ENCODE measurements at places on chromosomes 1 and 21. TPM values are rescaled to one million over a fixed set of nuclear protein-coding genes. Genes with fewer than 3 reads are reported as not detected.

- no peak for DNase-seq
Measured at GRCh38 chr1:162682013-162682419, 49.8 kb downstream of the DDR2 start.

The TEX38 gene
- total RNA-seq: 0.39 TPM

The FAM151A gene
- total RNA-seq: not detected

DNA sequence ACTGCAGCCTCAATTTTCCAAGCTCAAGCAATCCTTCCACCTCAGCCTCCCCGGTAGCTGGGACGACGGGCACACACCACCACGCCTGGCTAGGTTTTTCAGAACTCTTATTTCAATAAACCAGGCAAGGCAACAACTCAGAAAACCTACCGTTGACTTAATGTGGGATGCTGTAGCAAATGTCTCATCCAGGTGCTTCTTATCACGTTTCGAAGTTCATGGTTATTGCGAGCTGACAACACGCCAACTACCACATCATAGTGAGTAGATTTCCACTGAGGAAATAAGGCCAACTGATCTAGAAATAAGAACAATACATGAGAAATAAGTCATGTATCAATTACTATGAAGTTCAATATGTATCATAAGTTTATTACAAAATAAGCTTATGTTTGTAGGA is 9.7 kb downstream of the B3GALNT2 start:
- no peak for DNase-seq

DNA sequence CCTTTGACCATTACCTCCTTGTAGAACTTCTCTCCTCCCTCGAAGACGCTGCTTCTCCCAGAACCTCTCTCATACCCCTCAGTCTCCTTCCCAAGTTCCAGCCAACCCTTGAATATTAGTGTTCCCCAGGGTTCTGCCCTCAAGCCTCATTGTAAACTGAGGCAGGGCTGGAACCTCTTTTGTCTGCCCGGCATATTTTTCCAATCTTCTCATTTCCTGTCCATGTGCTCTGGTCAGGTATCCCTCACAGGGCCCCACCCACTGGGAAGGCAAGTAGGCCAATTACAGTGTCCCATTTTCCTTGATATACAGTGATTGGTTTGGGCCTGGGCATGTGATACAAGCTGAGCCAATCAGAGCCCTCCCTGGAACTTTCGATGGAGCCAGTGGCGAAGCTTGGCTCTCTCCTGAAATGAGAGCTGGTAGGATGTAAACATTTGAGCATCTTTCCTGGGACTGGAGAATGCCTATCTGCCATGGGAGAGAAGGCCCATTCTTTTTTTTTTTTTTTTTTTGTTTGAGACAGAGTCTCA is 57.1 kb upstream of the ID3 start:
- no peak for DNase-seq

- DNase-seq: no peak
Measured at GRCh38 chr21:29350246-29350779, 51.6 kb downstream of the BACH1 start.

- DNase-seq: no peak
Measured at GRCh38 chr1:9312168-9312720, 19.6 kb downstream of the SPSB1 start.

DNA sequence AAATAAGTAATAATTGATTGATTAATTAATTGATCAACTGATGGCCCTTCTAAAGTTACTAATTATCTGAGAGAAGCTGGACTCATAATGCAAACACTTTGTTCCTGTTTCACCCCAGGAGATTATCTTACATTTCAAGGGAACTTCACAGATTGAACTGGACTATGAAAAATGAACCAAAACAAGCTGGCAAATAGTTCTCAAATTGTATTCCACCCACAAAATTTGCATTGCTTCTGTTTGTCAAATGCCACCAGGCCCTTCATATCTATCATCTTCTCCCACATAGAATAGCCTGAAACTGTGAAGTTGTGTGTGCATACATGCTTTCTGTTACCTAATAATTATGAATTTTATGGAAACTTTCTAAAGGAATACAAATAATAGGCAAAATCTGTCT is 104.0 kb downstream of the ZNF281 start:
- no peak for DNase-seq

All from ureter (tissue), 1 donor.